ENCODE measurements at places on chromosomes 1 and 21. TPM values are rescaled to one million over a fixed set of nuclear protein-coding genes. Genes with fewer than 3 reads are reported as not detected.

Gene CLDN17
- not detected for total RNA-seq

Gene TAS1R1
- not detected for total RNA-seq

Gene KCNK1
- 0.70 TPM for total RNA-seq

Gene SLC25A34
- total RNA-seq = 0.53 TPM

DNA sequence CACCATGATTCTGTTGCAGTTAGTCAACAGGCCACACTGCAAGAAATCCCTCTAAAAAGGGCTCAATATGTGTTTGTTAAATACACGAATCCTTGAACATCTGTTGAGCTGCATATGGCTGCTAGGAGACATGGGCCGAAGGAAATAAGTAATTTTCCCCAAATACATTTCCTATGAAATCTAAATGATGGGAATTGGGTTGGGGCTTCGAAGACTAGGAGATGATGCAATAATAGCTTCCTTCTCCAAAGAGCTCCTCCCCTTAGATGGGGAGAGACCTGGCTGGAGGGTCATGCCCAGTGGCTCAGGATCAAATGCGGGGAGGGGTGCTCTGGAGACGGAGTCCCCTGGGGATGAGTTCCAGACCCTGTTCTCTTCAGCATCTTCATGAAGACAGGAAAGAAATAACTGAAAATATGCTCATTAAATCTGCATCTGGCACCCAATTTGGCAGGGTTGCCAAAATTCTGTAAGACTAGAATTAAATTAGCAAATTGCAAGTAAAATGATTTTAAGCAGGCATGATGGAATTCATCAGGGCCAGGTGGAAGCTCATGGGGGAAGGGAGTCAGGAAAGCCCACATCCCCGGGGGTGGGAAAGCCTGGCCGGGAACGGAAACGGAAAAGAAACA, 165.0 kb upstream of the EDN2 start:
- no peak for DNase-seq

DNA sequence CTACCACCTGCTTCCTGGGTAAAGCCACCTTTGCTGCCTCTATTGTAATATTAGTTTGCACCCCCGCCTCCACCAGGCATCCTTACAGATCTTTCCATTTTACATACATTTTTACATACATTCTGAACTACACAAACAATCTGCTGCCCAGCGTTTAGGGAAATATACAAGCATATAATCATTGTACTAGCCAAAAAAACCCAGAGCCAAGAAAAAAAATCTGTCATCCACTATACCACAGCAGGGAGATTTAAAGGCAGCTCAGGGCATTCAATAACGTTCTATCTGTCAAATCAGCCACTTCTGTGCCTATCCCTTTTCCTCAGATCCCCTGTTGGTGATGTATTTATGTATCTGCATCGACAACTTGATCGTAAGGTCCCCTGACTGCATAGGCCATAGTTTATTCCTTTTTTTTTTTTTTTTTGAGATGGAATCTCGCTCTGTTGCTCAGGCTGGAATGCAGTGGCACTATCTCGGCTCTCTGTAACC, 43.0 kb downstream of the GNG12 start:
- no peak for DNase-seq

Gene KIF14
- 3.6 TPM for total RNA-seq

GRCh38 chr21:44314561-44314960, 14.7 kb downstream of the PFKL start:
- DNase-seq = no peak

Gene CFHR5
- not detected for total RNA-seq

Gene DDR2
- 5.8 TPM for total RNA-seq

DNA sequence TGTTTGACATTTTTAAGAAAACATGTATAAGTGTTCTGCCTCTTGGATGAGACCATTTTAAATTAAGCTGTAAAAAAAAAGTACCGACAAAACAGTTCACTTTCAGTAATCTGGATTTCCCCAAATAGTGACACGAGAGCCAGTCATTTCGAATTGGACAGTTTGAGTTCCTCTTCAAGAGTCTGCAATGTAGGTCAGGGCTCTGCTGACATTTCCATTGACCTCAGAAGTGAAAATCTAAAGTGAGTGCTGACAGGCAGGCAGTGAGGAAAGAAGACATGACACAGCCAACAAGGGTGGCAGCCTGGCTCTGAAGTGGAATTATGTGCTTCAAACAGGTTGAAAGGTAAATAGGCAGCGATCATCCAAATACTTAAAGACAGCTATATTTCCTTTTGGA, at the start of gene IL23R:
TSS of gene IL23R (plus strand) at position 259 of the 400 bp plus-strand sequence. CDS start 1,667 bp downstream, outside the sequence.
- no peak for DNase-seq
